ENCODE measurements at places on chromosomes 1 and 21.

GRCh38 chr1:196980859-196981258 lies 3.5 kb downstream of the CFHR5 start:
- no peak for DNase-seq

GRCh38 chr1:37682334-37682987 lies 9.9 kb upstream of the CDCA8 start:
- DNase-seq = peak; percentile 38

DNA sequence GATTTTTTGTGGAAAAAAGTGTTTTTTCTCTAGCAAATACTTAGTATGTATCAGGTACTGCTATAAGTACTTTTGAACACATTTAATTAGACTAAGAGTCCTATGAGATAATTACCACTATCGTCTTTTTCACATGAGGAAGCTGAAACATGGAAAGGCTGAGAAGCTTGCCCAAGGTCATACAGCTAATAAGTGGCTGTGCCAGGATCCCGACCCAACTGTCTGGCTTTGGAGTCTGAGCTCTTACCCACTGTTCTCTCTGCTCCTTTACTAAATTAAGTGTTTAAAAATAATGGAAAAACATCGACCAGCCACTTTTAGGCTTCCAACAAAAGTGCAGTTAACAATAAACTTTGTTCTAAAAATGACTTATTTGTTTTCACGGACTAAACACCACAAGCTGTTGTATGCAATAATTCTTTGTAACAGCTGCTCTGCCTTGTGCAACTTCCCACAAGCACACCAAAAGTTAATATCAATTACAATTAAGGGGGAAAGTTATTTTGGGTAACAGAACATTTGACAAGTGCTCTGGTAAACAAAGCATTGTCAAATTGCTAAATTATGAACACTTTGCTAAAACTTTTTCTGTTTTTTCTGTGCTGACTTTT lies 75.7 kb downstream of the CRB1 start:
- DNase-seq = no peak

DNA sequence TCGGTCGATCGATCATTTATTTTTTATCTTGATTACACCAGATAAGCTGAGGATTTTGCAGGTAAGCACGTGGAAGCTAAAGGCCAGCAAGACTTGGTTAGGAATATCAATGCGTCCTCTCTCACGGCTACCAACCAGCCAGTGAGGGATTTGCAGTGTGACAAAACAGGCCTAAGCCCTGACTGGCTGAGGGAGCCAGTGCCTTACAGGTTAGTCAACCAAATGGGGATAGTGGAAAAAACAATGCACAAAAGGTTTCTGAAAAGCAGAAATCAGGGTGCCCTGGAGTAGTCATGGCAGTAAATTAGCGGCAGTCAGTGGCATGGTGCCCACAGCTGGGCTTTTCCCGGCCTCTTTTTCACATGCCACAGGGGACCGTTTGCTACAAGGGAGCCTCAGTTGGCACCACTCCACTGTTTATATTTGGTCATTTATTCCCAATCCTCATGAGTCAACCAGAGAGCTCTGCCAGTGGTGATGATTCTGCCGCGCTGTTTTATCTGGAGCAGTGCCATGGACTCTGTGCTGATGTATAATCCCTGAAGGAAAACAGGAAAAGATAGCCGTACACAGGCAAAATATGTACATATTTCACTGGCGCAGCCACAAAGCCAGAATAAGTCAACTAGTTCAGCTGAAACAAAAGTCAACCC lies 167.6 kb downstream of the RHOU start:
- DNase-seq = peak; percentile 52

GRCh38 chr21:44755227-44755626 lies 43.9 kb upstream of the TSPEAR start:
- DNase-seq = no peak

DNA sequence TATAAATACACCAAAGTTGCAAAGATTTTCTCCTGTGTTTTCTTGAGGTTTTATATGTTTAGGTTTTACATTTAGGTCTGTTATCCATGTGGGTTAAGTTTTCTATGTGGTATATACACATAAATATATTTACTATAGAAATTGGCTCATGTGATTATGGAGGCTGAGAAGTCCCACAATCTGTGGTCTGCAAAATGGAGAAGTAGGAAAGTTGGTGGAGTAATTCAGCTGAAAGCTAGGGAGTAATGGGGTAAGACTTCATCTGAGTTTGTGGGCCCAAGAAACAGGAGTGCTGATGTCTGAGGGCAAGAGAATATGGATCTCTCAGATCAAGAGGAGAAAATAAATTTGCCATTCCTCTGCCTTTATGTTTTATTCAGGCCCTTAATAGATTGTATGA lies 146.0 kb downstream of the GPATCH2 start:
- DNase-seq = no peak

DNA sequence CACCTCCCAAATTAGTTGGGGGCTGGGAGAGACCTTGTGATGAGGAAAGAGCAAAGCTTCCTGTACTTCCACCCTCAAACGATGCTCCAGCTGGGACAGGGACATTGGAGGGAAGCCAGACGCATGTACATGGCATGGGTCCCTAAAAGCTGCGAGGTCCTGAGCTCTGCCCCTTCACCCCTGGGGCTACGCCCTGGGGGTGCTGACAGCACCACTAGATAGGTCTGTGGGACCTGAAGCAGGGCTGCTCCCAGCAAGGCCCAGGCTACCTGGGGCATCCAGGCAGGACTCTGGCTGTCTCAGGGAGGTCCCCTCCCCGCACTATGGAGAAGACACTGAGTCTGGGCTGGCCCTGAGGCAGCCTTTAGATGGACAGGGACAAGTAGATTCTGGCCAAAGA lies 83.4 kb downstream of the DMRTB1 start:
- no peak for DNase-seq

DNA sequence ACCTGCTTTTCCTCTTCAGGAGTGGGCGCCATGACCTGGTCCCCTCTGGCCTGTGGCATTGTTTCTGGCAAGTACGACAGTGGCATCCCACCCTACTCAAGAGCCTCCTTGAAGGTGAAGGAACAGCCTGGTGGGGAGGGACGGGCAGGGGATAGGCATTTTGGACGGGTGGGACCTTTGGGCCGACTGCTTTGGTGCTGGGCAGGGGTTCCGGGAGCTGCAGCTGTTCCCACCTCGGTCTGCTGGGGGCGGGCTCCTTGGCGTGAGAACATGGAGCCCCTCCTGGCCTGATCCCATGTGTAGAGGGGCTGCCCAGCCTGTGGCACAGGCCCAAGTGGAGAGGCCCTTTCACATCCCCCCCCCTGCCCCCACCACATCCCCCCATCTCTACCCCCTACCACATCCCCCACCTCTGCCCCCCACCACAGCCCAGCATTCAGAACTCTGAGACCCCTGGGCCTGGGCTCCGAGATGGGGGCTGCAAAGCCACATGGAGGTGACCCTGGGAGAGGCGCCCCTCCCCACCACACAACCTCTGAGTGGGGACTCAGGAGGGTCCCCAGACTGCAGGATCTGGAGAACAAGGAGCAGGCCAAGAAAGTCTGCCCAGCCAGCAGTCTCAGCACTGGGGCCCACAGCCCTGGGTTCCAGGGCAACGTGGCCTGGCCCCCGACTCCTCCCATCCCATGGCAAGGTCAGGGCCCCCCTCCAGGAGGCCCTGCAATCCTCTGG lies 50.0 kb downstream of the KCNAB2 start:
- no peak for DNase-seq

- no peak for DNase-seq
These were observed 41.8 kb downstream of the NTPCR start for GRCh38 chr1:232992227-232992626.

- no peak for DNase-seq
These were observed 176.3 kb upstream of the SGIP1 start for GRCh38 chr1:66357478-66358197.

DNA sequence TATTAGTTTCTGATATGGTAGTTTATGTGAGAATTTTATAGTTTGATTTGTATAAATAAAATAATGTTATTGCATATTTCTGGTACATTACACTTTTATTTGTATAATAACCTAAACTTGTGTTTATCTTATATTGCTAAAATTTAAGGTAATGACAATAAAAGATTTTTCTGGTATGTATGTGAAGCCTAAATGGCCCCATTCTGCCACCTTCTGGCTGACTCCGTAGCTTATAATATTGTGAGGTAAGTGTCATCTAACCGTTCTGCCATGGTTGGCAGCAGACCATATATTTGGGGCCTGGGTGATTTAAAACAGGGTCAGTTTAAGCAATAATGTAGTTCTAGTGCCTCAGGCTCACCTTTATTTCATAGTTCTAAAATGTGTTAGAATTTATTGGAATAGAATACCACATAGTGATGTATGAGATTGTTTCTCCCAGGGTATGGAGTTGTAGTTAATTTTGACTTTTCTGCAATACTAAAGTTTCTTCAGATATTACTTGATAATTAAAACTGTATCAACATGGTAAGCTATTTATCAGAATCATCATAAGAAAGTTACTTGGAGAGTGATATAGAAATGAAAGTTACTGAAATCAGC lies 21.2 kb upstream of the PRKACB start:
- DNase-seq = no peak

- DNase-seq = no peak
These were observed 5.7 kb upstream of the ATG4C start for GRCh38 chr1:62778208-62778607.

DNA sequence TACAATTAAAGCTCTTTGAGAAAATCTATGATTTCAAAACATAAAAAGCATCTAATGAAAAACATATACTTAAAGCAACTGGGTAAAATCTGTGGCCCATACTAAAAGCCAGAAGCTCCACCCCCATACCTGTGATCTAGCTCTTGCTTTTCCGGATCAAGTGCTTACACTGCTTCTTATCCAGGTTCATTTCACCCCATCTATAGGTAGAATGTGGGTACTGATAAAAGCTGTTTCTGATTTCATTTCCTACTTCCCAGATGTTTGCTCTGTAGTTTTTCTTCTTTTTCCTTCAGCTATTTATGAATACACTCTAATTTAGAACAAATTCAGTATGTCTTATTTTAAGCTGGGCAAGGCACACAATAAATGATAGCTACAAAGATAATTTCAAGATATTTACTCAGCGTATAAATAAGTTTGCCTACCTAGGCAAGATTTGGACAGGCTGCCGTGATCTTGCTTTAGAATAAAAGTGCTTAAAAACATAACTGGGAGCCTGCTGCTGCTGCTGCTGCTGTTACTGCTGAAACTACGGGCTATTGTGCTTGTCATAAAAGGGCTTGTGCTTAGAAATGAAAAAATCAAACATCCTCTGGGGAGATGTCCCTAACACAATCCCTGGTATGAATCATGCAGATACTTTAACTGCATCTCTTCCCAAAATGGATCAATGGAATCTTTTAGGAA lies 2.1 kb downstream of the SIPA1L2 start:
- DNase-seq = no peak

GRCh38 chr1:109579491-109579890 lies 31.1 kb downstream of the GNAI3 start:
- no peak for DNase-seq

DNA sequence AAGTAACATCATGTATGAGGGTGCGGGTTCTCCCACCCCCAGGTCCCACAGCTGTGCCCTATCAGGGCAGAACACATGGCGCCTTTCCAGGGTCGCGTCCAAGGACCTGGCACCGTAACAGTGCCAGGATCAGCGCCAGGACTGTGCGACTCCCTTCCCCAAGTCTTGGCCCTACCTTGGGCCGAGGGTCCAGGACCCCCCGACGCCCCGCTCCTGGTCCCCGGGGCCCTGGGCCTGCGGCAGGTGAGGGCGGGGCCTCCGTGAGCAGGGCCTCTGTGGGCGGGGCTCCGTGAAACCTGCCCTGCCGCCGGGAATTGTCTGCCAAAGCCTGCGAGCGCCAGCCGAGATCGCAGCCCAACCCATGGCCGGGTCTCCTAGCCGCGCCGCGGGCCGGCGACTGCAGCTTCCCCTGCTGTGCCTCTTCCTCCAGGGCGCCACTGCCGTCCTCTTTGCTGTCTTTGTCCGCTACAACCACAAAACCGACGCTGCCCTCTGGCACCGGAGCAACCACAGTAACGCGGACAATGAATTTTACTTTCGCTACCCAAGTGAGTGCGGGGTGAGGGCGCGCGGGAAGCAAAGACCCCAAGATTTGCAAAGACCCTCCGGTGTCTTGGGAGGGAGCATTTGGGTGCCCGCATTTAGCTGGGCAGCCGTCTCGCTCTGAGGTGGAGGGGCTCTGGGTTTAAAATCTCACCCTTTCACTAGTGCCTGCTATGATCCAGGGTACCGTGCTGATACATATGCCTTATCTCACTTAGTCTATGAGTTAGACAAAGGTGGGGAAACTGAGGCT lies at the start of gene RHBG:
TSS of gene RHBG (plus strand) at position 323 of the 796 bp plus-strand sequence. CDS start at position 362, 39 bp downstream.
- no peak for DNase-seq

- DNase-seq = no peak
These were observed 22.5 kb downstream of the JMJD4 start for GRCh38 chr1:227712648-227713047.

DNA sequence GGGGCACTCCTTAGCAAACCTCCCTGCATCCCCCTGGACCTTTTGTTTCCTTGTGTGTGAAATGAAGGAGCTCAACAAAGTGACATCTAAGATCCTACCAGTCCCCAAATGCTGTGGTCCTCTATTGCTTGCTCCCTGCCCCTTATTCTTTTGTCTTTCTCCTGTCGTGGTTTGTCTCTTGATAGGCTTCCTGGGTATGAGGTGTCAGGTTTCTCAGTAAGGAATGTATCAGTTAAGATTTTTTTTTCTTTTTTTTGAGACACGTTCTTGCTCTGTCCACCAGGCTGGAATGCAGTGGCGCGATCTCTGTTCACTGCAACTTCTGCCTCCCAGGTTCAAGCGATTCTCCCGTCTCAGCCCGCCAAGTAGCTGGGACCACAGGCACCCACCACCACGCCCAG lies 16.8 kb downstream of the CNIH3 start:
- no peak for DNase-seq

- DNase-seq = no peak
These were observed 214 bp downstream of the NCAM2 start for GRCh38 chr21:20998456-20998789.

- DNase-seq = no peak
These were observed 217.2 kb downstream of the ST6GALNAC3 start for GRCh38 chr1:76291737-76292136.

- no peak for DNase-seq
These were observed 18.7 kb downstream of the C21orf58 start for GRCh38 chr21:46304955-46305354.

GRCh38 chr1:244451539-244451950 lies at the start of gene ADSS2:
Gene ADSS2 (minus strand): TSS chr1:244451909. CDS start chr1:244451817, 92 bp downstream.
- no peak for DNase-seq

DNA sequence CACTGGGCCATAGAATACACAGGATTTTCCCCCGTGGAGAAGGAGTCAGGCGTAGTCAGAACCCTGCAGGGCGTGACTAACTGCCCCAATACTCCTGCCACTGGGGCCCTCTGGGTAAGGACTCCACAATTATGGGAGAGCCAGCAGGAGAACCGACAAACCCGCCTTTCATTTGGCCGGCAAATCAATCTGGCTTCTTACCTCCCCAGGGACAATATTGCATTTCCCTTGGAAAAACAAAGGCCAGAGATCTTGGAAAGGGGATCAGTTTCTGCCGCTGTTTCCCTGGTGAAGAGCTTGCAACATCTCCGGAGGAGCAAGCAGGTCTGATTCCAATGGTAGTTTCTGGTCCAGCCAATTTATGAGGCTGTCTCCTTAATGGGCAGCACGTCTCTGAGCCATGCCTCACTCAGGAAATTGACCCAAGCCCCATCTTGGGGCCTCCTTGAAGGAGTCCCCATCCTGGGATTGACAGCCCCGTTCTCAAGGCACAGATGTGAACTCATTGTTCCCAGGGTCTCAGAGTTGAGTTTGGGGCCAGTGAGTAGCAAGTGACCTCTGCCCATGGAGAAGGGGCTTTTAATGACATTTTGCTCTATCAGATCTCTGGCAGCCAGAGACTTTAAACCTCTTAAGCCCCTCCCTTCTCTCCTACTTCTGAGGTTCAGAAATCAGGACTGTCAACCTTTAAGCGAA lies 4.3 kb downstream of the TRABD2B start:
- DNase-seq = no peak

GRCh38 chr21:39923476-39923875 lies 56.2 kb downstream of the PCP4 start:
- no peak for DNase-seq

Measured in HCT116 (cell line).